ENCODE measurements at places on chromosomes 1 and 21.

- no peak for DNase-seq
Measured at GRCh38 chr1:231215681-231216385, 25.2 kb upstream of the GNPAT start.

- DNase-seq, result no peak
Measured at GRCh38 chr1:236550961-236551851, 27.4 kb downstream of the LGALS8 start.

DNA sequence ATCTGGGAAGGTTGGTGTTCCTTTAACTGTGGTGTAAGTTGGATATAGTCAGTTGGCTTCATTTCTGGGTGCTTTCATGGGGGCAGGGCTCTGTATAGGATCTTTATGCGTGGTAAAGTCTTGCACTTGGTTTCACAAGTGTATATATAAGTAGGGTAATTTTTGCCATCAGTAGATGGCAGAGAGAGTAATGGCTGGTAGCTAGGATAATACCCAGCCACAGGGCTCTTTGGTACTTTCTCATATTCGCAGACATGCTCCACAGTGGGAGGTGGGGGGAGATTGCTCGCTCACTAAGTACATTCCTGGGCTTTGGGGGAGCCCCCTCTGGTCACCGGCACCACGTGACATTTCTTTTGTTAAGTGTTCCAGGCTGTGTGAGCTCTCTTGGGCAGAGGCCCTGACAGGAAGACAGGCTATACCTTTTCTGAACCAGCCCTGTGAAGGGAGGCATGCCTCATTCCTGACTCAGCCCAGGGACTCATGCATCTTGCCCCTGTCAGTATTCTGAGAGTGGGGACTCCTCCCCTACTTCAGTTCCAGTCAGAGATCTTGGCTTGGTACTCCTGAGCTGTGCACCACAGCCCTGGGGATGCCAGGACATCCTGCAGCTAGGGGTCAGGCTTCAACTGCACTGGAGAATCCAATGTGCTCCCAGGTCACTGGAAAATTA is 37.6 kb downstream of the FCRL2 start:
- DNase-seq, result no peak

DNA sequence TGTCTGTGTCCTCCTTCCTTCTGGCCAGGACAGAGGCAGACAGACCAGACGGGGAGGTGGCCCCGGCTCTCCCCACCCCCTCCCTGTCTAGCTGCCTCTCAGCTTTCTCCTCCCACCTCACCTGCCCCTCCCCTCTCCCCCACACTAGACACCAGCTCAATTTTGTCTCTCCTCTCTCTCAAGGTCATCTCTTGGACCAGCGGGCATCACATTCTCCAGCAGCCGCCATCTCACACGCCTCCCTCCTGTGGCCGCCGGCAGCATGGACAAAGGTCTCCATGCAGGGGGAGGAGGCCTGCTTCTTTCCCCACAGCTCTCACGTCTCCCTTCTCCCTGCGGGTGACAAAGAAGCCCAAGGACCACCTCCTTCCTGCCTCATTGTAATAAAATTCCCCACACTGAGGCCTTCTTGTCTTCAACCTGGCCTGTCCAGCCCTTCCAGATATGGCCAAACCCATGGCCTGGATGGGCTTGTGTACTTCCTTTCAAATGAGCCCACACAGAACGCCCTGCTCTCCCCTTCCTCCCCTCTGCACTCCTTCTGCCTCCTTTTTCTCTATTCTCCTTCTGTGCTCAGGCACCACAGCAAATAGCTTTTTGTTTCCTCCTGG is 14.6 kb downstream of the OPTC start:
- DNase-seq, result no peak

DNA sequence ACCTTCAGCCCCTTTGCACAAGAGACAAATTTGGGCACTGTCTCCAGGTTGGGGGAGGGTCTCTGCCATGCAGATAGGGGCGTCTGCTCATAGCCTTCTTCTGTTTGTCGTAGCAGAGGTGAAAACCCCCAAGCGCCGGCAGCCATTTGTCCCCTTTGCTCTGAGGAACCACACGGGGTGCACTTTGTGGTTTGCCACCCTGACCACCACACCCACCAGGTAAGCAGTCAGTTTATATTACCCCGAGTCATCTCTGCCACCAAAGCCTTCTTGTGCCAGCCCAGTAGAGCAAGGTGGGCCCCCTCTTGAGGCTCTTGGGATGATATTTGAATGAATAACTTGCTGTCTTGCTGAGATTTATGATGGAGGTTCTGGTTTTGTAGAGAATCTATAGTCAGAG is 111.8 kb downstream of the VPS13D start:
- no peak for DNase-seq

- no peak for DNase-seq
Measured at GRCh38 chr1:98256700-98257099, 335.9 kb upstream of the DPYD start.

GRCh38 chr1:162006081-162006480 is 17.6 kb downstream of the OLFML2B start:
- no peak for DNase-seq

DNA sequence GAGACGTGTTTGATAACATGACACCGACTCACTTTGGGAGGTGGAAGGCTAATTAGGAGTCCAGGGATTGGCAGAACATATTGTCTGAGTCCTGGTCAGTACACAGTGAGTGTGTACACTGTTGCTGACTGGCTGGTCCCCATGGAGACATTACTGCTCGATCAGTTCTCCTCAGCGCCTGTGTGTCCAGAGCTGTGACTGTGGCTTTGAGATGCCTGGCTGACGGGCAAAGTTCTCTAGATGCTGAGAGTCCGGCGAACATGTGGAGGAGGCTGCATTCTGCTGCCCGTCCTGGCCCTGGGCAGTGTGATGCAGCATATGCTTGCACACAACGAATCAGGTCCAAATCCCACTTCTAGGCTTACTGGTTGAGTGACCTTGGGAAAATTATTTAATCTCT is 280.1 kb upstream of the ST6GALNAC5 start:
- no peak for DNase-seq

DNA sequence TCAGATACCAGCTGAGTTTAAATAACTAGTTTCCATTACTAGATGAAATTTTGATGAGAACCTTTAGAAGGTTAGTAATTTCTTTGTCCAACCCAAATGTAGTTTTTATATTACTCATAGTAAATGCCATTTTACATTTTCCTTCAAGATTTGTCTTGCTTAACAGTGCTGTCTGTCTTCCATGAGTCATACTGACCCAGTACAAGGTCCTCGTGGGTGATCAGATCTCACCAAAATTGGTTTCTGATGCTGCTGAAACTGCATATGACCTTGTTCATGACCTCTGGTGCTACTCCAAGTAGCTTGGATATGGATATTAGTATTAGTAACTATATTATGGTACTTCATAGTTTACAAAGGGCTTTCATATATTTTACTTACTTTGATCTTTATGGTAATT is 207.1 kb downstream of the RYR2 start:
- DNase-seq, result no peak

GRCh38 chr1:86504137-86504479 is 35.4 kb downstream of the CLCA1 start:
- no peak for DNase-seq

DNA sequence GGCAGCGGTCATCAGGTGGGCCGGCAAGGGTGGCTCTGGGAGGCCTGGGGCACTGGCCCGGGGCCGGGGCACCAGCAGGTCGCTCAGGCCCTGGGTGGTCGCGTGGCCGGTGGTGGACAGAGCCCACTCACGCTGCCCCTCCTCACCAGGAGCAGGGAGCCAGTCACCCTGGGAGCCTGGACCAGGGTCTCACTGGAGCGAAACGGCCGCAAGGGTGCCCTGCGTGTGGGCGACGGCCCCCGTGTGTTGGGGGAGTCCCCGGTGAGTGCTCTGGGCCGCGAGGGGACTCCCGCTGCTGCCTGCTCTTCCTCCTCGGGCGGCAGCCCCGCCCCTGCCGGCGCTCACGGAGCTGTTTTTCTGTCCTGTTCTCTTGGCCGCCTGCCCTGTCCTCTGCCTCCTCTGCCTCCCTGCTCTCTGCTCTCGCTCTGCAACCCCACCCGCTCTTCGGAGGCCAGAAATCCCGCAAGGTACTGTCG is 23.5 kb downstream of the RNF223 start:
- DNase-seq, result no peak

GRCh38 chr1:243483071-243483771 is 227.4 kb downstream of the SDCCAG8 start:
- DNase-seq, result no peak

Data from T-helper 17 cell (primary cell).